ENCODE measurements at places on chromosomes 5 and 9.

DNA sequence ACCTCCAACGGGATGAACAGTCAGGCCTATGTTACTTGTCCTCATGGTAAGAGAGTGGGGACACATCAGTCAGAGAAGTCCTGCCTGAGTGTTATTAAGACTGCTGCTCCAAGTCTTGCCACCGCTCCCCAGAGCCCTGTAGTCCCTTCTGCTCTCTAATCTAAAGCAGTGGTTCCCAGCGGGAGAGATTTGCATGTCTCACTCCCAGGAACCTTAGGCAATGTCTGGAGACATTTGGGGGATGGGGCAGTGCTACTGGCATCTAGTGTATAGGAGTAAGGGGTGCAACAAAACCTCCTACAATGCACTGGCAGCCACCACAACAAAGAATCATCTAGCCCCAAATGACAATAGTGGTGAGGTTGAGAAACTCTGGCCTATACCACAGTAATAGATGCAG is 2.6 kb upstream of the SVEP1 start:
- DNase-seq, result no peak

GRCh38 chr5:71972777-71973473 is 134.3 kb upstream of the MAP1B start:
- no peak for DNase-seq

DNA sequence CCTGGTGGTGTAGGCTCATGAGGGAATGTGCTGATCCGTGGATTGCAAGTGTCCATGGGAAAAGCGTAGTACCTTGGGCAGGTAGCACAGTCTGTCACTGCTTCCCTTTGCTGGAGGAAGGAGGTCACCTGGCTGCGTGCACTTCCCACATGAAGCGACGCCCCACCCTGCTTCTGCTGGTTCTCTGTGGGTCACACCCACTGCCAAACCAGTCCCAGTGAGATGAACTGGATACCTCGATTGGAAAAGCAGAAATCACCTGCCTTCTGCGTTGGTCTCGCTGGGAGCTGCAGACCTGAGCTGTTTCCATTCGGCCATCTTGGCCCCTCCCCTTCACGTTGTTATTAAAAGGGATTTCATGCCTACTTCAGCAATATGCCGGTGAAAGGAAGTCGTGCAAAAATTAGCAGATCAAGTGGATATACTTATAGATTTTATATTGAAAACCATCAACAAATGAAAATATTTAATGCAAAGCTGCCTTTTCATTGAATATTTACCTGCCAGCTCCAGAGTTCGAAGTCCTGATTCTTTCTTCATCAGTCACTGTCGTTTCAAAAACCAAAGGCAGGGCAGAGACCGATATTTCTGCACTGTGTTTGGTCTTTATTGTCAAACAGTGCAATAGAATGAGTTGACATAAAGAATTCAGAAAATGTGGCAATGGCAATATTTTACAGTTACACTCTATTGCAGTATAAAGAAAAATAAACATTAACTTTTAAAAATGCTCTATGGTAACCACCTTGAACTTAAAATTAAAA is 123.2 kb downstream of the JAKMIP2 start:
- no peak for DNase-seq

DNA sequence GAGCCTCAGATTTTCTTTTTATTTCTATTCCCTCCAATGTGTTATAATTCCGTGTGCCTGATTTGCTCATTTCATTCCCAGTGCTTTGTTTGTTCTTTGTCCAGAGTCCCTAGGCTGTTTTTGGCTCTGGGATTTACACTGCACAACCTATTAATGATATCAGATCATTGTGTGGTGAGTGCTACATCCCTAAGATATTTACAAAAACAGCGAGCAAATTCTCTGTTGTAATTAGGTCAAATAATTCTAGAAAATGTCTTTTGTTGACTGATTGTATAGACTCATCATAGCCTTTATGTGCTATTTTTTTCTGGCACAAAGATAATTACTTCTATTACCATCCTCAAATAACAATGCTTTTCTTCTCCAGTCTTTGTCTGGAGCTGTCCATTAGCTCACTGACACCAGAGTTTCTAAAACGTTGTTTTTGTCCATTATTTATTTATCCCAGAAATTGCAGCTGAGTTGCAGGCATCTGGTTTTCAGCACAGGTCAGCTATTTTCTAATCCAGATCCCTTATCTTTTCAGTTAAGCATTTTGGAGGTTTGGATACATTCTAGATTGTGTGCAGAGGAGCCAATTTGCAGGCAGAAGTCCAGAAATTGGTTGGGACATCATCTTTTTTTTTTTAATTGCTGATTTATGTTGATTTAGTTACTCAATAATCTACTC is 379.9 kb upstream of the DMAC1 start:
- no peak for DNase-seq

DNA sequence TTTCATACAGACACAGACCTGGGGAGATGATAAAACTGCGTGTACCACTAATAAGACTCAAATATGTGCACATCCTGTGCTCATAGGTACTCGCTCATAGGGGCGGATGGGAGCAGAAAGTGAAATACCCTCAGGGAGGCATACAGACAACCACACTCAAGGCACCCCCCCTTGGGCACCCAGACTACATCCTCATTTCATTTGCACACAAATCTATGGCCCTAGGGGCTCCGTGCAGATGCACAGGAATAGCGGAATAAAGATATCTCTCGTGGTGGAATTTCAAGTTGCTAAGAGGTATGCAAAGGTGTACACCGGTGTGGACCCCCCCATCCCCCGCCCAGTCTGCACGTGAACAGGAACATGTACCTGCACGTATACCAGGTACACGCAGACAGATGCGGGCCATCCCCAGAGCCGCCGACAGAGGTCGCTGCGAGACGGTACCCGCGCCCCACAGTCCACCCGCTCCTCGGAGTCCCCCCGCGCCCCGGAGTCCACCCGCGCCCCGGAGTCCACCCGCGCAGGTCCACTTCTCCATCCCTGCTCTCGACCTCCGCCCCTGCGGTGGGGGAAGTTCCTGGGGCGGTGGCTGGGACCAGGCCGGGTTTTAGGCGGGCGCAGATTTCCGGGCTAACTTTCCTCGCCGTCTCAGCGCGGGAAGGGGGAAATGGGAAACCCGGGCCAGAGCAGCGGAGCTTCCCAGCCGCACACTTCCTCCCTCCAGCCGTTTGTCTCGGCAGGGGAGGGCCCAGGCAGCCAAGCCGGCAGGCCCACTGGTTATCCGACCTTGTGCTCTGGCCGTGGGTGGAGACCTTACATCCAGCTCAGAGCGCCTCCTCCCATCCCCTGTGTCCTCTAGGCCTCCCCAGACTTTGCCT is 1.0 kb upstream of the IL12B start:
- no peak for DNase-seq

- no peak for DNase-seq
Measured at GRCh38 chr5:132020568-132021339, 9.3 kb upstream of the ACSL6 start.

- DNase-seq, result no peak
Measured at GRCh38 chr5:180212363-180213255, 3.6 kb upstream of the RASGEF1C start.

- no peak for DNase-seq
Measured at GRCh38 chr9:131759017-131759647, 19.3 kb upstream of the RAPGEF1 start.

- no peak for DNase-seq
Measured at GRCh38 chr5:158976035-158976434, 123.7 kb downstream of the EBF1 start.

All from left renal cortex interstitium (tissue), 4 donors.